GM12864 (cell line): ENCODE measurements at places on chromosomes 4 and X.

- no peak for DNase-seq
Observed at GRCh38 chrX:12440246-12440645, 302.0 kb downstream of the FRMPD4 start.

GRCh38 chrX:122203399-122203798, 980.7 kb upstream of the GRIA3 start:
- no peak for DNase-seq

GRCh38 chr4:101331017-101331416, 16.3 kb downstream of the PPP3CA start:
- DNase-seq: no peak

GRCh38 chr4:181350615-181351415, 892.4 kb upstream of the TENM3 start:
- no peak for DNase-seq

GRCh38 chr4:82842593-82842992, 44.0 kb upstream of the SCD5 start:
- DNase-seq: no peak

DNA sequence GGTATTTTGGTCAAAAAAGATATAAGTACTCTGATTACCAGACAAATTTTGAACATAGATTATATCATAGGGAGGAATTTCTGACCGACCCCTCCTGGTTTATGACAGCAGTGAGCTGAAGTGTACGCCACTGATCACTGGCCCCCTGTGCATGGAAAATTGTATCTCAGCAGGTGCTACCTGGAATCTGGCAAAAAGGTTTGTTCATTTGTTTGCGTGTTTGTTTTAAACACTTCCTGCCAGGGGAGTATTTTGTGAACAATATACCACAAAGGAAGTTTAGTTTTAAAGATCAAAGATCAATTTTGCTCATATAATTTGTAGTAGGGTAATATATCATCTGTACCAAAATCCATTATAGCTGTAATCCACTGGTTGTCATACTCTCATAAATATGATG, 219.7 kb upstream of the TENM3 start:
- no peak for DNase-seq

DNA sequence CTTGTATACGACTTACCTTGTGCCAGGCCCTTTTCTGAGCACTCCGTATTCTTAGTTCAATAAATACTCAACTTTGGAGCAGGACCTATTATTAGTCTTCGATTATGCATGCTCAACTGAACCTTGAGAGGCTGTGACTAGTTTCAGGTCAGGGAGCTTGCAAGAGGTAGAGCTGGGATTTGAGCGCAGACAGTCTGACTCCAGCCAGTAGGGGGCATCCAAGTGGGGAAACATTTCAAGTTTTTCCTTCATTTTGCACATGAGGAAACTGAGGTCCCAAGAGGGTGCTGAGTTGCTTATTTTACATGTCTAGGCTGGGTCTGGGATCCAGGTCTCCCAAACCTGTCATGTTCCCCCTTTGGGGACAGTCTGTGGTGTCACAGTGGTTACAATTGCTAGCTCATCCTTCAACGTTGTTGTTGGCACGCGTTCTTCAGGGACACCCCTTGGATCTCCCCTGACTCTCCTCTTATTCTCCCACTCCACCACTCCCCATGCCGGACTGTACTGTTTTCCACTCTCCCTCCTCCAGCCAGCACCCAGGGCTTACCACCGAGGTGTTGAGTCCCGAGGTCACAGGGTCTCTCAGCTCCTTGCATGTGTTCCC, 6.7 kb upstream of the PRICKLE3 start:
- DNase-seq: no peak

GRCh38 chr4:124409044-124409443, 303.5 kb downstream of the ANKRD50 start:
- no peak for DNase-seq

DNA sequence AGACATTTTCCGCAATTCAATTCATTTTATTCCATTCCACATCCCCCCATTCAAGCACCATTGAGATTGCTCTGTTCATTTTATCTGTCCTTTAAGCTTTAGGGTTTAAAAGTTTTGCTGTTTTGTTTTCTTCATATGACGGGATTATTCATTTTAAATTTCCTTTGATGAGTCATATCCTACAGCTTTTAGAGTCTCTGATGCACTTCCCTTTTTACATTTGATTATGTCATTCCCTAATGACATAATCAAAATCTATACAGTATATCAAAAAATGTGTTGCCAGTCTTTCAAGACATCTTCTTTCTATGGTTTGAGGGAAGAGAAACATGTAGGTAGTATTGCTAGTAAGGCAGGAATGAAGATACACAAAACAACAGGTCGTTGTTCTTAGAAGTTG, 456.3 kb downstream of the PDGFC start:
- DNase-seq: no peak

DNA sequence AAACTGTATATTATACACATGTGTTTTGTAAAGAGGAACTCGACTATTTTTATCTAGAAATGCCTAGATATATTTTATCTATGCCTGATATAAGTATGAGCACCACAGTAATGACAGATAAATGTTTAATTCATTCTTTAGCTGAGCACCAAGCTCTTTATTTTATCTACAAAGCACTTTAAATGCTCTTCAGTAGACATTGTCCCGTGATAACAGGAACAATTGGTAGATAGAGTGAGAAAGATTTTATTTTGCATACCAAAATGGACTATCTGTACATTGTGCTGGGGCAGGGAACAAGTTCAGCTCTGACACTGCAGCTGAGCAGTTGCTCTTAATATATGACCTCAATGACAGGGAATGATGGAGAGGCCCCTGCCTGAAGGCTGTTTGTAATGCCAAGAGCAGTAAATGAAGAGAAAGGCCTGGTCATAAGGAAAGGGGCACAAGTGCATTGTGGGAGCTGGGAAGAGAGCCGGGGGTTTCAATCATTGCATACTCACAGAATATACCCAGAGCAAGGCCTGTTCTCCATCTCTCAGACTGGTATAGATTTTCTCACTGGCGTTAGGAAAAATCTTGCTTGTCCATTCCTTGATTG, 57.3 kb downstream of the SEPTIN11 start:
- no peak for DNase-seq

- no peak for DNase-seq
Observed at GRCh38 chrX:74492720-74493201, 71.5 kb downstream of the SLC16A2 start.

DNA sequence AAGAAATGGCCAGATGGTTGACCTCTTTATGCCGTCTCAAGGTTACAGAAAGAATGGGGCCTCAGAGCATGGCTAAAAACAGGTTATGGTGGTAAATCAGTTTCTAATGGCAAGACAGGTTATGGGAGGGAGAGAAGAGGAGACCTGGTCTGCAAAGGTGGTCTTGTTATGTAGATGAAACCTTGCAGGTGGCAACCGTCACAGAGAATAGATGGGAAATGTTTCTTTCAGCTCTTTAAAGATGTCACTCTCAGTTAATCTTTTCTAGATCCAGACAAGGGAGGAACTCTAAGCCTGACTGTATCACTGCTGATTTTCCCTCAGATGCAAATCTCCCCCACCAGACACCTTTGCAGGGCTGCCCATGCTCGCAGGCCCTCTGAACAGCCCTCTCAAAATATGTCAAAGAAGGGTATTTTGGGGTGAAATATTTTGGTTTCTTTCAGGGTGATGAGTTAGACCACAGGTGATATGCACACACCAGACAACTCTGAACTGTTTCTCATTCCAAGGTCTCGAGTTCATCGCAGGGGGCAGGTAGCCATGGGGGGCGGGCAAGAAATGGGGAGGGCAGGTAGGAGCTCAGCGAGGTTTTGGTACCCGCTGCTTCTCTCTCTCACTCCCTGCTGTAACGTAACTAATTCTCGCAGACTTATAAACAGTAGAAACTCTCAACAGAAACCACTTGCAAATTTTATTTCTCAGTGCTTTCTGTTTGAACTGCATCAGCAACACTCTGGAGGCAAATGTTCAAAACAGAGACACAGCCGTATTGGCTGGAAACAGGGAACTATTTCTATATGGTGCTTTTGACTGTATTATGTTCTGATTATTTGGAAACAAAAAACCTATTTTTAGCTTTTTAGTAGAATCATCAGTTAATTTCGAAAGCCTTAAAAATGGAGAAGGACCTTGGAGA, 32.4 kb downstream of the CASP3 start:
- peak; percentile 63 for DNase-seq

- DNase-seq: no peak
Observed at GRCh38 chrX:5971300-5971699, 257.4 kb downstream of the NLGN4X start.

DNA sequence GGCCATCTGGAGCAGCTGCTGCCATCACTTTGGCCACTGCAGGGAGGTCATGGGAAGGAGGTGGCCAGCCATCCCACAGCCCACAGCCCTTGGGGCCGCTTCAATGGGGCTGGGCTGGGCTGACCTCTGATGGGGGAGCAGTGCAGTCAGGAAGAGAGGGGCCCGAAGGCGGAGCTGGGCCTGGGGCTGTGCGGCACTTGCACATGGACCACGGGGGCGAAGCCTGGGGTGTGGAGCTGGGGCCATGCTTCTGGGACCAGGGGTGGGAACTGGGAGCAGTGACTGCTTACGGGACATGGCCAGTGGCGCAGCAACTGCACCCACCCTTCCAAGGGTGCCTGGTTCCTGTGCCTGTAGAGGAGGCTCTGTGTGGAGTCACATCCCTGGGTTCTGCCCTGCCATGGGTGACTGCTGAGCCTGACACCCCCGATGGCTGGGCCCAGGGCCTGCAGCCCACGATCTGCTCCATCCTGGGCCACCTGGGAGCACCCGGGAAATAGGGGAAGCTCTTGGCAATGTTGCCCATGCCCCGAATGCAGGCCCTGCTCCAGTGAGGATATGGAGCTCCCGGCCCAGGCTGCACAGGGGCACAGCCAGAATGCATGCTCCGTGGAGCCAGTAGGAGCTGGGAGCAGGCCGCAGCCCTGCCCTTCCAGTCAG, 22.4 kb upstream of the SULT1B1 start:
- no peak for DNase-seq

DNA sequence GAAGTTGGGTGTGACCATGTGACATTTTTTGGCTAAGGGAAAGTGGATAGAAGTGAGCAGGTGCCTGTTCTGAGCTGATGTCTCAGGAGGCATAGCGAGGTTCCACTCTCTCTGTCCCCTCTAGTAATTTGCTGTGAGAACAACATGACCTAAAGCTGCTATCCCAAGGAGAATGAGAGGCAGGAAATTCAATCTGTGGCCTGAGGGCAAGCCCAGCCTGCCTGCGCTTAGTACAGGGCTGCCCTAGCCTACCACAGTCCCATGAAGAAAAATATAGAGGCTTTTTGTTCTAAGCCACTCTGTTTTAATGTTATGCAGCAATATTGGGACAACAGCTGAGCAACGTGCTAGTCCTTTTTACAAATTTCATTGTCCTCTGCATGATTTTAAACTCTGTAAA, 193.1 kb downstream of the LDB2 start:
- no peak for DNase-seq

DNA sequence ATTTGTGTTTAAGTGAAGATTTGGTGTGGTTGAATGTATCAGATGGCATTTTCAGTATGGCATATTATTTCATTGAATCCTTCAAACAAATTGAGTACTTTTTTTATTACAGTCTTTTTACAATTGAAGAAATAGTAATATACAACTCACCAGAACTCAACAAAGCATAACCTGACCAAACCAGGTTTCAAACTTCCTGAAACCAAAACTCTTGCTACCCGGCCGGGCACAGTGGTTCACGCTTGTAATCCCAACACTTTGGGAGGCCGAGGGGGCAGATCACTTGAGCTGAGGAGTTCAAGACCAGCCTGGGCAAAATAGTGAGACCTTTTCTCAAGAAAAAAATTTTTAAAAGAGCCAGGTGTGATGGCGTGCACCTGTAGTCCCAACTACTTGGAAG, 94.2 kb downstream of the UBE2K start:
- DNase-seq: no peak

GRCh38 chr4:74117024-74117534, 18.1 kb upstream of the CXCL2 start:
- no peak for DNase-seq

DNA sequence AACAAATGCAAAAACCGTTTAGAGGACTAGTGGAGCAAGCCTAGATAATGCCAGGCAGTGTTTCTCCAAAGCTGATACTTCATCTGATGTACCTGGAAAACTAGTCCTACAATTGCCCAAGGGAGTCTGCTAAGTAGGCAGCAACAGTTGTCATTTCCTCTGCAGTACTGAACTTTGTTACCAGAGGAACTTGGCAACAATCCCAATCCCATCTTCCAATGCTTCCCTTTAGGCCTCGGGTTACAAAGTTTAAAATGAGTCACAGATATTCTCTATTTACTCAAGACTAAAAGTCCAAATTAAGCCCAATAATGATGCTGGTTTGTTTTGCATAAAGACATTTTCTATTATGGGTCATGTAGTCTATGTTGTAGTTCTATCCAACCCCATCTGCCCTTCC, 120.0 kb upstream of the GLRA2 start:
- no peak for DNase-seq

- no peak for DNase-seq
Observed at GRCh38 chr4:878796-879728, 53.1 kb downstream of the GAK start.

- no peak for DNase-seq
Observed at GRCh38 chr4:154743683-154744340, at the start of gene LRAT. TSS of gene LRAT (plus strand) at chr4:154744000. CDS start at chr4:154744327, 327 bp downstream.

DNA sequence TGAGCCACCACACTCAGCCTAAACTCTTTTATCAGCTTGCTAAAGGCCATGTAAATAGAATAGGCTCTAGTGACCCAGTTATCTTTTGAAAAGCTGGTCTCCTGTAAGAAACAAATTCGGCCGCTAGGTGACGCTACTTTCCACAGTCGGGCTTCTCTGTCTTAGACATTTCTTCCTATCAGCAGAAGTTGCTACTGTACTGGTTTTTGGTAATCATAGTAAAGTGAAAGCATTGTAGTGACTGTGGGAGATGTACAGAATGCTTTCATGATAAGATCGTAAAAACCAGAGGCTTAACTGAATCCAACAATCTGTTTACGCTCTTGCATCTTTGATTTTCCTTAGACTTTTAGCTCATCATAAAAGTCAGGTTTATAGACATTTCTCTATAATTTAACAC, 82.6 kb downstream of the GK start:
- peak; percentile 21 for DNase-seq

GRCh38 chr4:74934888-74935287, 2.0 kb downstream of the PARM1 start:
- no peak for DNase-seq

DNA sequence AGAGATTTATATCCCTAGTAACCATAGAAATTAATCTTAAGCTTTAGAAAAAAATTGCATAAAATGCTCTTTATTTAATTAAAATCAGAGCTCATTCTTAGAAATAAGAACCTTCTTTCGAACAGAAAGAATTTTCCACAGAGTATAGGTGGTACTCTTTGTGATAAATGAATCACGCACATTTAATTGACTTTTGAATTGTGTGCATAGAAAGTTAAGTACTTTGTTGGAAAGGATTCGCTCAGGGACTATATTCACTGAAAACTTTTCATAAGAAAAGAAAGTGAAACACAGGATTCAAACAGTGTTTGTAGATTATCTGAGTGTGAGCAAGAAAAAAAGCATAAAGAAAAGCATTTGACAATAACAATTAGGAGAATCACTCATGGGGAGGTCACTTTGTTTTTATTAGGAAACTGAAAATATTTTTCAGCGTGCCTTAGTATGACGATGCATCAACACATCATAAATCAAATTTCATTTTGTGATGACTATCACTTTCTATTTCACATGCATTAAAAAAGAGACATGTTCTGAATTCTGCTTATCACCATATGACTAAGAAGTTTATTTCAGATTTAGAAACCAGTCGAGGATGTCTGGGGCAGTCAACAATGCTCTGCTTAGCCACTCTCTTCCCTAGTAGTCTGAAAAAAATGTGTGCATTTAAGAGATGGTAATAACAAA, 49.5 kb downstream of the STX18 start:
- DNase-seq: peak; percentile 33
